Pancreas (tissue), 10 donors: ENCODE measurements at places on chromosomes 1 and 21. TPM values are rescaled to one million over a fixed set of nuclear protein-coding genes. Genes with fewer than 3 reads are reported as not detected.

GRCh38 chr1:23114424-23115079 is 54.1 kb downstream of the LUZP1 start:
- H3K36me3 ChIP-seq, result no peaks in the 10 kb centered on the region
- no peak overlapping the region for H3K27ac ChIP-seq
- H3K27me3 ChIP-seq, result no peaks in the 10 kb centered on the region

GRCh38 chr1:16720351-16721223 is 19.7 kb upstream of the RNU1-4 start:
- no peaks in the 10 kb centered on the region for H3K36me3 ChIP-seq
- no peak overlapping the region for H3K27ac ChIP-seq
- no peaks in the 10 kb centered on the region for H3K4me1 ChIP-seq
- no peak overlapping the region for H3K4me3 ChIP-seq
- peak; percentile 29 for DNase-seq
- H3K27me3 ChIP-seq, result no peaks in the 10 kb centered on the region

TIE1 gene
- 2.4 TPM for total RNA-seq

TIAM1 gene
- 1.7 TPM for total RNA-seq
